Retina (tissue), 1 donor: ENCODE measurements at places on chromosomes 6 and 20.

GRCh38 chr20:63138855-63139341 is 77.0 kb downstream of the YTHDF1 start:
- no peak for DNase-seq

DNA sequence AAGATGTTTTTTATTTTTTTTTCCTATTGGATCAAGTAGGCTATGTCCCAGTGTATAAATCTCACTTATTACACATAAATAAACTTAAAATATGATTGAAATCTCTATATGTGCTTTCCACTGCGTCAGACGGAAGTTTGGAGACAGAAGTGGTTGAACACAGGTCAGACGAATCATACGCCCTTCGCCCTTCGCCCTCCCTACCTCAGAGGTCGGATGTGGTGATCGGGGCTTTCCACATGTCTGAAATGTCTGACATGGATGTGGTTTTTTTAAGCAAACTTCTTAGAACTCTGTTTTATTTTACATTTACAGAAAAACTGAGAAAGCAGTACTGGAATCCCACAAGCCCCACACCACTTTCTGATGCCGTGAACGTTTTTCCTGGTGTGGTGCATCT is 344.4 kb downstream of the THBS2 start:
- no peak for DNase-seq

- no peak for DNase-seq
These were observed 178.0 kb upstream of the SALL4 start for GRCh38 chr20:51980277-51980676.

GRCh38 chr6:51675020-51675921 is 412.1 kb downstream of the PKHD1 start:
- DNase-seq: peak; percentile 59

- DNase-seq: no peak
These were observed 100.0 kb downstream of the OR2B2 start for GRCh38 chr6:27812078-27812804.

DNA sequence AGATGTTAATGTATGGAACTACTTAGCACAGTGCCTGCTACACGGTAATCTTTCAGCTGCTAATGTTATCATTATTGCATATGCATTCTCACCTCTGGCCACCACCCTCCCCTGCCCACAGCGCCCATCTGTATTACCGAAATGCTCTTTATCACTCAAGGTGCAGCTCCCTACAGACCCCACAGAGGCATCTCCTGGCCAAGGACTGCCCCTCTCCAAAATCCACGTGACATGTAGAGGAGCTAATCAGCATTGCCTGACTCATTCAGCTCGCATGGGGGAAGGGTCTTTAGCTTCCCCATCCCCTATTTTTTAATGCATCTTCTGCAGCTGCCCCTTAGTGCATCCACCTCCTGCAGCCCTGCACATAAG is 41.8 kb downstream of the SLC22A23 start:
- DNase-seq: no peak

DNA sequence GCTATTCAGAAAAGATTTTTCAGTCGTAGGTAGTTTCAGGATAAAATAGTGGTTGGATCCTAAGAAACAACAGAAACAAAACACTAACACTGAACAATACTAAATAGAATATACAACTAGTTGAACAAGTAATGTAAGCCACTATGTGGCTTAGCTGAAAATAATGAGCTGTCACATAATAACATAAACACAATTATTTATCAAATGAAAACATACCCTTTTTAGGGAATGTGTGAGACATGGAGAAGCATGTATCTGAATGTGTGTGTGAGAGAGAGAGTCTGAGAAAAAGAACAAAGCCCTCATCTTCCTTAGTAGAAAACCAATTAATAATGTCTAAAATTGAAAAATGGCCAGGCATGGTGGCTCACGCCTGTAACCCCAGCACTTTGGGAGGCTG is 122.6 kb upstream of the LOC128125822 start:
- no peak for DNase-seq

- no peak for DNase-seq
These were observed 108.4 kb upstream of the PLEKHG1 start for GRCh38 chr6:150491131-150491810.

- no peak for DNase-seq
These were observed 662 bp upstream of the SLC9A8 start for GRCh38 chr20:49811825-49812506.

- no peak for DNase-seq
These were observed 1.4 kb downstream of the TUBB2B start for GRCh38 chr6:3226042-3226441.
